ENCODE measurements at places on chromosomes 12 and 14. TPM values are rescaled to one million over a fixed set of nuclear protein-coding genes. Genes with fewer than 3 reads are reported as not detected.

HOXC4 gene
- 3.4 TPM for total RNA-seq

CDKN3 gene
- 76.9 TPM for total RNA-seq

P2RX7 gene
- total RNA-seq: not detected

PKP2 gene
- 5.7 TPM for total RNA-seq

C12orf54 gene
- not detected for total RNA-seq

DBX2 gene
- not detected for total RNA-seq

CLEC7A gene
- total RNA-seq: not detected

CELA1 gene
- not detected for total RNA-seq

RERG gene
- 0.30 TPM for total RNA-seq
